ENCODE measurements at places on chromosomes 6 and 20.

- DNase-seq, result no peak
These were observed 39.4 kb downstream of the TOX2 start for GRCh38 chr20:43953919-43954592.

DNA sequence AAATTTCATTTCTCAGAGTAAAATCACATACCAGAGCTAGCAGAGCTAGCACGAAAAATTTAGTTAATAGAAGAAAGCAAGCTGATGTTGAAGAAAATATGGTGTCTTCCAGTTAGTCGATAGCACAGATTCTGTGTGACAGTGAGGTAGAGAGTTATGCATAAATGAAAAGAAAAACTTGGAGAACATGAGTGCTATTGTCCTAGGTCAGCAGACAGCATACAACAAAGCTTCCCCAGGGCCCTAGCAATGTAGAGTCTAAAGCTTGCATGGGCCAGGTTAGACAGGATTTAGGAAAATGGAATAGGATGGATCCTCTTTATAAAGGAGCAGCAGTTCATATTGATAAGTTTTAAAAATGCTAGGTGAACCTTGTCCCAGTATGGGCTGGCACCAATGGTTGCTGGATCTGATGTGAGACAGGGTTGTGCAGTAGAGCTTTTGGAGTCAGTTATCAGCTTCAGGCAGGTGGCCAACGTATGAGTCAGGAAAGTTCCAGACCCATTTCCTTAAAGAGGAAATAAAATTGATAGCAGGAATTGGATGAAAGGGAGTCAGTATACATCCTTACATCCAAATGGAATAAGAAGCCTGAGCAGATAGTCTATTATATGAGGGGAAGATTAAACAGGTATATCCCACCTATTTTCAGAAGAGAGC, 277.2 kb downstream of the FRK start:
- no peak for DNase-seq

GRCh38 chr6:129264480-129265045, 381.6 kb downstream of the LAMA2 start:
- DNase-seq, result no peak

DNA sequence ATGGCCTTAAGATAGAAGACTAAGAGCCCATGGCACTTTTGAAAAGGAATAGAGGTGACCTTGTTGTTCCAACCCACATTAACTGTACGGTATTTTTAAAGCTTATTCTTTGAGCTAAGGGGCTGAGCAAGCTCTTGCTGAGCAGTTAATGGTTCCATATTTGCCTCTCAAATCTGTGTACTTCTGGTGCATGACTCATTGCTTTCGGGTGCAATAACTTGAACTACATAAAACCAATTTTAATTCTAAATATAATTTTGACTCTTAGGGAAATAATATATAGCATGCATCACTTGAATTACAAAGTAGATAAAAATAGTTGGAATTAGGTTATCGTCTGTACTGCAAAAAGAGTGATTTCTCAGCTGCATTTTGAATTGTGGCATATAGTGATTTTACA, 348.1 kb upstream of the CITED2 start:
- no peak for DNase-seq

- no peak for DNase-seq
These were observed 21.9 kb downstream of the ATXN1 start for GRCh38 chr6:16739329-16739801.

DNA sequence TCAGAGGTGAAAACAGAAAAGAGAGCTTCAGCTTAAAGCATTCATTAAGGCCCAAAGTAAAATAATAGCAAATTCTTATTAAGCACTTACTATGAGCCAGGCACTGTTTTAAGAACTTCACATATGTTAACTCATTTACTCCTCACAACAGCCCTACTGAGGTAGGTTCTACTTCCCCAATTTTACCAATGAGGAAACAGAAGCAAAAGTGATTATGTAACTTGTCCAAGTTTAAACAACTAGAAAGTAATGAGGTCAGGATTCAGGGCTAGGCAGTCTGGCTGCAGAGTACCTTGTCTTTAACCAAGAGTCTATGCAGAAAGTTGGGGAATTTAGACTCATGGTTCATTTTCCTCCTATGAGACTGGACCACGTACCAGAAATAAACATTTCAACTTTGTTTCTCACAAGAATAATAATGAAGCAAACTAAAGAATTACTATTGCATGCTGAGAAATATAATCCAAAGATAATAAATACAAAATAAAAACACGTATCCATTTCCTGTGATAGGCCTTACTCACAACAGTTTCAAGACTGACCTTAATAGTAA, 3.8 kb downstream of the COL21A1 start:
- no peak for DNase-seq

- no peak for DNase-seq
These were observed 3.3 kb upstream of the TMEM14A start for GRCh38 chr6:52667572-52667971.

DNA sequence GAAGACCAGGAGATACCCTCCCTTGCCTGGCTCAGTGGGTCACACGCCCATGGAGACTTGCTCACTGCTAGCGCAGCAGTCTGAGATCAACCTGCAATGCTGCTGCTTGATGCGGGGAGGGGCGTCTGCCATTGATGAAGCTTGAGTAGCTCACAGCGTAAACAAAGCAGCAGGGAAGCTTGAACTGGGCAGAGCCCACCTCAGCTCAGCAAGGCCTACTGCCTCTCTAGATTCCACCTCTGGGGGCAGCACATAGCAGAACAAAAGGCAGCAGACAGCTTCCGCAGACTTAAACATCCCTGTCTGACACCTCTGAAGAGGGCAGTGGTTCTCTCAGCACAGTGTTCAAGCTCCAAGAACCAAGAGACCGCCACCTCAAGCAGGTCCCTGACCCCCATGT, 271.3 kb downstream of the ESR1 start:
- DNase-seq, result no peak

GRCh38 chr6:109362102-109362884, 20.0 kb downstream of the CD164 start:
- no peak for DNase-seq

- DNase-seq, result no peak
These were observed 16.7 kb downstream of the HSPA12B start for GRCh38 chr20:3749087-3749688.

GRCh38 chr6:89910902-89911240, 16.6 kb downstream of the GJA10 start:
- no peak for DNase-seq

GRCh38 chr20:36493801-36494114, 47.6 kb upstream of the MYL9 start:
- no peak for DNase-seq

DNA sequence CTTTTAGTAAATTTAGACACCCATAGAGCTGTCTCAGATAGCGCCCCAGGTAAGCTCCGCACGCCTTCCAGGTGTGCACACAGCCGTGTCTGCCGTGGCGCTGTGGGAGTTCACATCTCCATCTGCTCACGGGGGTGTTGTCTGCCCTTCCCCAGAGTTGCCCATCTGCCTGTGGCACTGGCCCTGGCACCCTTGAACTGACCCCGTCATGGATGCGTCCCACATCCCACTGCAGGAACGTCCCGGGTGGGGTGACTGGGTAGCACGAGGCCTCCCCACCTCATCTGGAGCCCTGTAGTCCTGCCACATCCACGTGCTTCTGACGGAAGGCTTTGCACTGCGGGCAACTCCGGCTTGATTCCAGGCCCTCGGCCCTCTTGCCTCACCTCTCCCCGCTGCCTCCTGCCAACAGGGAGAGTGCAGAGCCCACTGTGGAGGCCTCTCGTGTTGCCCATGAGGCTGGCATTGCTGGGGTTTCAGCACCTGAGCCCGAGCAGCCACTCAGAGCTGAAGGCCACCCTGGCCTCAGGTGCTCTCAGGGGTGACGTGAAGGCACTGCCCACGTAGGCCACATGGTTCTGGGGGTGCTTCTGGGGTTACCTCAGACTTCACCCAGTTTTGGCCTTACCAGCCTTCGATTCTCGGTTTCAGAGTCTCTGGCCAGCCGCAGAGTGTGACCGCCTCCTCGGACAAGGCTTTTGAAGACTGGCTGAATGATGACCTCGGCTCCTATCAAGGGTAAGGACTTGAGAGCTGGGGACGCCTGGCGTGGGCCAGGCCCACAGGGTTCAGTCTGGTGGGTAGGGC, 5.1 kb downstream of the ARFGAP1 start:
- no peak for DNase-seq

- DNase-seq, result no peak
These were observed 571 bp downstream of the ITCH start for GRCh38 chr20:34363465-34364222.

- DNase-seq, result no peak
These were observed 63.6 kb downstream of the CDS2 start for GRCh38 chr20:5190444-5190843.

DNA sequence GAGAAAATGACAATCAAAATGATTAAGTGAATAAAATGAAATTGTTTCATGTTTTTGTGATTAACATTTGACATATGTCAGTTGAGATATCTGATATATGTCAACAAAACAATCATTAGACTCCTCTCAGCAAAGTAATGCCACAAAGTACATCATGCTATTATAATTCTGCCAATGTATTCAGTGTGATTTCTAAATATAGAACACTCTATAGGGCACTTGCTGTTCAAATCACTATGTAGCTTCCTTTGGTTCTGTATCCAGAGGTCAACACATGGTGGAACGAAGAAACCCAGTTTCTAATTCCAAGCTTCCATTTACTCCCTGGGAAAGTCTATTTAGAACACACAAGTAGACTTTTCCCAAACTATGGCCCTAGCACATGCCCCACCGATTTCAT, 227.5 kb upstream of the FAM83B start:
- DNase-seq, result no peak

DNA sequence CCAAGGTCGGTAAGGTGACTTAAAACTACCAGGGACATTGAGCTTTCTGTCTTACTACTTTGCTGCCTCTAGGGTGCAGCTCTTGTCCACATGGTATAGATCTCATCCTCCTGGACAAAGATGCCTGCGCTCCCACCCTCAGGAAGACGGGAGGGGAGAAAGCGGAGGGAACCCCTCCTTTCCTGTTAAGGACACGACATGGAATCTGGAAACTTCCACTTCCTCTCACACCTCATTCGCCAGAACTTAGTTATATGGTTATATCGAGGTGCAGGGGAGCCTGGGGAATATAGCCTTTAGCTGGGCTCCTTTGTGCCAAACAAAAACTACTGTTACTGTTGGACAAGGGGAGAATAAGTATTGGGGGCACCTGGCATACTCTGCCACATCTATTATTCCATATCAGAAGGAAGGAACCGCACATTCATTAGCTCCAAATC, 224.3 kb upstream of the TSHZ2 start:
- no peak for DNase-seq

- DNase-seq, result no peak
These were observed 228.9 kb downstream of the ANKRD60 start for GRCh38 chr20:57999465-58000111.

DNA sequence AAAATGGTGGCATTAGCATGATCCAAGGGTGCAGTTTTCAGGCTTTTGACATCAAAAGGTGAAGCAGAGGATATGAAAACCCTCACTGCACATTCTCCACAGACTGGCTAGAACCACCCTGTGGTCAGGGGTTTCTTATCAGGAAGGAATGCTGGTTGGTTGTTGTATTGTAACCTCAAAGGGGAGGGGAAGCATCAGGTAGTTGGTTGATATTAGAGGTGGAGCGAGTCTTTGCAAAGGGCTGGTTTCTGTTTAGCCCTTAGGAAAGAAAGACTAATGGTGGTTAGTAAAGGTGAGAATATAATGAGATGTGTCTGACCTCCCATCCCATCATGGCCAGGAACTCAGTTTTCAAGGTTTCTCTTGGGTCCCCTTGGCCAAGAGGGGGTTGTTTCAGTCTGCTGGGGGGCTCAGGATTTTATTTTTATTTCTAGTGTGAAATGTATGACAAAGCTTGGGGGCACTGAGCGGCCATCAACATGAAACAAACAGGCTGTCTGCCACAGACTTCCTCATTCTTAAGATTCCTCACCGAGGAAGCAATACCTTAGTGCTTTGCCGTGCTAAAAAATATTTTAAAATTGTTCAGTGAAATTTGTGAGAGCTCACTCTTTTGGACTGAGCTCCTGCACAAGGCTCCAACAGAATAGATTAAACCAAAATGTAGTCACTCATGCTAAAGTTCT, 47.5 kb upstream of the PROKR2 start:
- DNase-seq, result no peak

- no peak for DNase-seq
These were observed 7.4 kb upstream of the KLHL32 start for GRCh38 chr6:96917098-96917497.

DNA sequence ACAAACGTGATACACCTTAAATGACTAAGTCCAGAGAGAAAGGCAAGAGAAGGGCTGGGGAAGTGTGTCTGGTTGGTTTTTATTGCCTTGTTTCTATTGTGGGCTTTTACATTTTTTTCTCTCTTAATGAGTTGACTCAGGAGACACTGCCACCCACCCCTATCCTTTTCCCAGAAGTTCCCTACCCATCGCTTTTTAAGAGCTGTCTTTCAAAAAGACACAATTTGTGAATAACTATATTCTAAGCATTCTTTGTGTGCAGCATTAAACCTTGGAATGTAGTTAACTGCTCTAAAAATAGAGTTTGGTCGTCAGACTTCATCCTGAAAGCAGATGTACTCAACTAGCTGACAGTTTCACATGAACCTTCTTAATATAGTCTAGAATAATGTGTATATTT, 174.9 kb downstream of the ISM1 start:
- DNase-seq, result no peak

DNA sequence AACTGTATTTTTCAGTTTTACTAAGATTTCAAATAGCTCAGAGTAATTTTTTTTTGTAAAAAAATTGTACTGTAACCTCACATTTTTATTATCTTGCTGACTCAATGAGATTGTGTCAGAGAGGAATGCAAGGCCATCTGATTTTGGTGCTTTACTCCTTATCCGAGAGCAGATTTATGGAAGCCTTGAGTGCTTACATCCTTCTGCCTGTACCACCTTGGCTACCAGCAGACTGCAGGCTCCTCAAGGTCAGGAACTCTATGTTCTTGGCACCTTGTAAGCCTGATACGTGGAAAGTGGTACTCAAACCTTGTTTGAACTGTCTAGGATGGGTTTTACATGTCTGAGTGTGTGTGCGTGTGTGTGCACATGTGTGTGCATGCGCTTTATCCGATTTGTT, 80.1 kb upstream of the MLIP start:
- DNase-seq, result no peak

GRCh38 chr20:23410916-23411695, 10.2 kb downstream of the NAPB start:
- DNase-seq, result no peak

DNA sequence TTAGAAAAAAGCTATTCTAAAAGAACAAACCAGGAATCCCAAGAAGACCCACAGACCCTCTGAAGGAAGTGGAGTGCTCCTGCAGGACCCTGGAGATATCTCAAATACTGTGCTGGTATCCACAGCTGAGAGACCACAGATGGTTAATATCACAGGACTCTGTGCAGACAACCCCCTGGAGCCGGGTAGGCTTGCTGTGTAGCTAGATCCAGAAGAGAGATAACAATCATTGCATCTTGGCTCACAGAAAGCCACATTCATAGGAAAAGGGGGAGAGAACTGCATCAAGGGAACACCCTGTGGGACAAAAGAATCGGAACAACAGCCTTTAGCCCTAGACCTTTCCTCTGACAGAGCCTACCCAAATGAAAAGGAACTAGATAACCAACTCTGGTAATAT, 689.5 kb downstream of the PHF3 start:
- DNase-seq, result no peak
